MM.1S (cell line): ENCODE measurements at places on chromosomes 3 and 15.

- no peak for DNase-seq
- H3K27me3 ChIP-seq: no peaks in the 10 kb centered on the region
- H3K27ac ChIP-seq: no peak overlapping the region
- H3K4me3 ChIP-seq: no peak overlapping the region
- no peaks in the 10 kb centered on the region for H3K36me3 ChIP-seq
Measured at GRCh38 chr3:156577736-156578135, 22.8 kb upstream of the SSR3 start.

DNA sequence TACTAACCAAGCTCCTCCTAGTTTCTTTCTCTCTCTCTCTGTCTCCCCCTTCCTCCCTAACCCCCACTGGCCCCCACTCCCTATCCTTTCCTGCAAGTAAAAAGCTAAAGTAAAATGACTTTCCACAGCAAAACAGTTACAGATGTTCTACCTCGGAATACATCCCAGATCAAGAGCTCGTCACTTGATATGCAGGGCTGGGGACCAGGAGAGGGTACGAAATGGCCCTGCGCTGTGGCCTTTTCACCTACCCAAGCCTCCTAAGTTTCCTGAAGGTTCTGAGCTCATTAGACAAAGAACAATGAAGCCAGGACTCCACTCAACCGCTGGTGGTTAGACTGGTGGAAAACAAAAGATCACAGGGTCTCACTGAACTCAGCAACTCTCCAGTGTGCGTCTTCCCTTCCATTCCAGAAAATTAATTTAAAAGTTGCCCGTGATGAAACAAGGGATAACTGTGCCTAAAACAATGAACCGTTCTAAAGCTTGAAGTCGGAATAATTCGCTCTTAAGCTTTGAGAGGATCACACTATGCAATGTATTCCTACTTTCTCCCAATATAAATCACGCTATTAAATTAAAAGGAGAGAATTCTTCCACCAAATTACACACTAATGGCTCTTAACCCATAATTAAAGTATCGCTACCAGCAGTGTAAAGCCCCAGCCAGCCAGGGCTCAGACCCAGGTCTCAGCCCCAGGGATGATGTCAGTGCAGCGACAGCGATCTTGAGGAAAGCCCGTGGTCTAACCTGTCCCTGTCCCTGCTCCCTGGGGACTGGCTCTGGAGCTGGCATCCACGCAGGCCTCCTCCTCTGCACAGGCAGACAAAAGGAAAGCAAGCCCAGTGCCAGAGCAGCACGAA, 5.0 kb downstream of the VGLL4 start:
- no peaks in the 10 kb centered on the region for H3K27me3 ChIP-seq
- H3K36me3 ChIP-seq: no peaks in the 10 kb centered on the region
- no peak overlapping the region for H3K4me3 ChIP-seq
- no peak for DNase-seq

DNA sequence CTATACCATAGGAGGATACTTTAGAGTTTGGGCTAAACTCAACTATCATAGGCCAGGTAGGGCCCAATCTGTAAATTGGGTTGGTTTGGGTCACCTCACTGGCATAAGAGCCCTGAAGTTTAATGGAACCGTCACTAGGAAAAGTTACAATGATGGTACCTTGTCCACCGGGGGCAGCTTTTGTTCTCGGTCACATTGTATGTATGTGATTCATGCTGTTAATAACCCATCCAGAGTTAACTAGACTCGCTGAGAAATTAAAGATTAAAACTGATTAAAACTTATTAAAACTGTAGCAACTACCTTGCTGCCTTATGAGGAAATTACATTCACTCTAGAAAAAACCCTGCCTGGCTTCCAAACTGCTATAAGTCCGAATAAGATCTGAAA, 145.0 kb upstream of the TMCO5A start:
- no peak overlapping the region for H3K4me3 ChIP-seq
- DNase-seq: no peak
- no peaks in the 10 kb centered on the region for H3K36me3 ChIP-seq
- H3K4me1 ChIP-seq: no peaks in the 10 kb centered on the region
- no peak overlapping the region for H3K27ac ChIP-seq

GRCh38 chr3:55455915-55456314, 31.2 kb downstream of the WNT5A start:
- no peaks in the 10 kb centered on the region for H3K36me3 ChIP-seq
- H3K4me1 ChIP-seq: peaks cover 7% of the 10 kb centered on the region; the same call in 1 of the 2 replicates
- H3K27me3 ChIP-seq: no peaks in the 10 kb centered on the region
- no peak for DNase-seq
- no peak overlapping the region for H3K4me3 ChIP-seq

GRCh38 chr15:85745023-85745422, 49.7 kb downstream of the KLHL25 start:
- H3K27ac ChIP-seq: no peak overlapping the region
- H3K4me3 ChIP-seq: no peak overlapping the region
- H3K36me3 ChIP-seq: no peaks in the 10 kb centered on the region; the same call in 1 of the 2 replicates

GRCh38 chr3:196948442-196949284, 6.3 kb upstream of the NCBP2 start:
- DNase-seq: no peak
- H3K27ac ChIP-seq: no peak overlapping the region
- no peaks in the 10 kb centered on the region for H3K36me3 ChIP-seq
- no peak overlapping the region for H3K4me3 ChIP-seq
- no peaks in the 10 kb centered on the region for H3K27me3 ChIP-seq

- no peaks in the 10 kb centered on the region for H3K27me3 ChIP-seq
- H3K4me1 ChIP-seq: no peaks in the 10 kb centered on the region
- H3K36me3 ChIP-seq: no peaks in the 10 kb centered on the region
- no peak overlapping the region for H3K4me3 ChIP-seq
- no peak for DNase-seq
Measured at GRCh38 chr15:59484399-59484798, 46.4 kb downstream of the FAM81A start.

GRCh38 chr3:18337231-18337630, 87.9 kb downstream of the SATB1 start:
- H3K4me3 ChIP-seq: no peak overlapping the region
- no peaks in the 10 kb centered on the region for H3K36me3 ChIP-seq
- H3K4me1 ChIP-seq: no peaks in the 10 kb centered on the region
- DNase-seq: no peak
- H3K27me3 ChIP-seq: no peaks in the 10 kb centered on the region

DNA sequence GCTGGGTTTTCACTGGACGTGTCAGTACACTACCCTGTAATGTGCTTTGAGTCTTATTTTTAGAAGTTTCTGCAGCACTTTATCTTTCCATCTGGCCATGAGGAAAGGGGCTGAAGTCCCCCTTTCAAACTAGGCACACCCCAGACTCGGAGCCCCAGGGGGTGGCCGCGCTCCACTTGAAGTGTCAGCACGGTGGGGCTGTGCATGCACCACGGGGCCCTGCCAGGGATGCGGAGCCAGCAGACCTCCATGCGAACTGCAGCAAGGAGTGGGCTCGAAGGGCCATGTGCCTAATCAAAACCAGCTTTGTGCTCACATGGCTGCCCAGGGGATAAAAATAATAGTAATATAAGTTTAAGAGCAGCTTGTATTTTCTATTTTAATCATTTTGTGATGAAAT, 100.9 kb upstream of the HACD2 start:
- DNase-seq: no peak
- no peaks in the 10 kb centered on the region for H3K27me3 ChIP-seq
- H3K4me1 ChIP-seq: no peaks in the 10 kb centered on the region
- H3K36me3 ChIP-seq: no peaks in the 10 kb centered on the region
- H3K4me3 ChIP-seq: no peak overlapping the region
- no peak overlapping the region for H3K27ac ChIP-seq

DNA sequence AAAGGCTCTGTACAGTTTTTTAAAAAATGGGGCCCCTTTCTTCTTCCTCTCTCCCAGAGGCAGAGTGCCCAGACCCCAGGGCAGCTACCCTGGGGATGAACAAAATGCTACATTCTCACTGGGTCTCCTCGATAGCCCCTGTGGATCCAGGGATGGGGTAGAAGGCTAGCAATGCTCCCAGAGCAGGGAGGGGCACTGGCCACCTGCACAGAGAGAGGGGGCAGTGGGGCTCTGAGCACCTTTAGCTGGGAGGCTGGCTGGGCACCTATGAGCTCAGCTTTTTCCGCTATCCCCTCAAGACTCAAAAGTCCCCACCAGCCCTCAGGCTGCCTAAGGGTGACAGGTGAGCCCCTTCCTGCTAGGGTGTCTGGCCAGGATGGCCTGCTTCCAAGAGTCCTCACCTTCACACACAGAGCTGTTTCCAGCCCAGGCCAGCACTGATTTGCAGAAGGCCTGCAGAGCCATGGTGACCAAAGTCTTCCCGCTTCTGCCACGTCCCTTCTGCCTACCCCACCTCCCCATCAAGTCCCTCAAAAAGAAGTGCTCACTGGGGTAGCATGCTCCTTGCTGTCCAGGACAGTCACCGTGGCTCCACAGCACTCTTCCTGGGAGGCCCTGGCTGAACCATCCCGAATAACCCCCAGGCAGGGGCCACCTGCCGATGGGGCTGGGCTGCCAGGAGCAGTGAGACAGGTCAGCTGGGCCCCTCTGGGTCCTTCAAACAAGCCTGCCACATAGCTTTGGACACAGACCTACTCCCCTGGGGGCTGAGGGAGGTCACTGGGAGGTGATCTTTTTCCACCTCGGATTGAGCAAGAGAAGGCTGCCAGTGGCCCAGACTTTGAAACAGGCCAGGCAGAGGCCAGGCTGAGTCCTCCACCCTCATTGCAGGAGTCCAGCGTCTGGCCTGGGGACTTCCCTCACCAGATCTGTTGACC, 20.4 kb downstream of the BMF start:
- no peak for DNase-seq
- no peaks in the 10 kb centered on the region for H3K36me3 ChIP-seq
- H3K27ac ChIP-seq: no peak overlapping the region
- H3K4me3 ChIP-seq: no peak overlapping the region
- H3K4me1 ChIP-seq: no peaks in the 10 kb centered on the region

DNA sequence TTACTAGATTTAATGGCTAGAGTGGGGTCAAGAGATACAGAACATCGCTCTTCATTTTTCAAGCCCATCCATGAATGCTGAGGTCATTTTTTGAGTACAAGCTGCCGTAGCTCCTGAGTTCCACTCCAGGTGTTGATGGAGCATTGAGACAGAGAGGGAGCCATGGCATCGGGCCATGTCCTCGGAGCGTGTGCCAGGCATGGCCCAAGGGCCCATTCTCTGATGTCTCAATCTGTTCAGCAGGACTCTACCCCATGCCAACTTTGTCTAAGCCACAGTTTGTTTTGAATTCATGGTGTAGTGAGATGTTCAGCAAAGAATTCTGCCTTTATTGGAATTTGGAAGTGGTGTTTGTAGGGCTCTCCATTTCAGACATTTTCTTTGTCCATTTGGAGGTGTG, 110.5 kb upstream of the ADAMTS9 start:
- no peak for DNase-seq
- no peak overlapping the region for H3K27ac ChIP-seq
- no peaks in the 10 kb centered on the region for H3K36me3 ChIP-seq
- H3K27me3 ChIP-seq: no peaks in the 10 kb centered on the region

DNA sequence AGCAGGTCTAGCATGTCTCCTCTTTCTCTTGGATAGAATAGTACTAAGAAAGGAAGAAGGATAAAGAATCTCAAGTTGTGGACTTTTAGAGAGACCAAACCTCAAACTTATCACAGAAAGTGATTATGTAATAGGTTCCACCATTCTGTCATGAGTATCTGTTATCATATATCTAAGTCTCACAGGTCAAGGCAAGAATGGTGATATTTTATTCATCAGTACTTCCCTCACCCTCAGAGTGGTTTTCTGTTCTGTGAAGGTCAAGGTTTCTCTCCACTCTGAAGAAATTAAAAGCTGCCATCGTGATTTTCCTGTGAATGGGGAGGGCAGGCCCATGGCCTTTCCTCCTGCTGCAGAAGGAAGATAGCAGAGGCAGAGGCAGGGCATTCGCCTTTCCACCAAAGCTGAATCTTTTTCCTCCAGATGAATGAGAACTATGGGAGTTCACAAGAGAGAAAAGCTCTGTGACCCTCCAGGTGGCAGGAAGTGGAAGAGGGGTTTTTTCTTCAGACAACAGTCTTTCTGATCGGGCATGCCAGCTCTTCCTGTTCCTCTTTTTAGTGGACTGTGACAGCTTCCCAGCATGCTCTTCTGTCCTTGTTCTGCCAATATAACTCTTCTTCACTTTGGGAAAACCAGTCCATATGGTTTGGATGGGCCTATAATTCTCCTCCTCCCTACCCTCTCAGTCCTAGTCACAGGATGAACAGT, 37.1 kb upstream of the CCK start:
- H3K36me3 ChIP-seq: no peaks in the 10 kb centered on the region
- H3K4me1 ChIP-seq: no peaks in the 10 kb centered on the region
- no peak overlapping the region for H3K27ac ChIP-seq
- H3K4me3 ChIP-seq: no peak overlapping the region

DNA sequence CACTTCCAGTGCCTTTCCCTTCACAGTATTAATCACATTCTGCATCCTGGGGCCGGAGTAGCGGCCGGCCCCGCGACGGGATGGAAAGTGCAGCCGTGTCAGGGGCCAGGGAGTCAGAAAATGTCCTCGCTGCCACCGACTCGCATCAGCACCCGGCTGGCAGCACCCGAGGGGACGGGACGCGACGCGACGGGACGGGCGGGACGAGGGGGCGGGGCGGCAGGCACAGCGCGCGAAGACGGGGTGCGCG, 353 bp downstream of the ATG3 start:
- peak overlapping the region; percentile 98 for H3K4me3 ChIP-seq
- DNase-seq: no peak
- peaks cover 19% of the 10 kb centered on the region for H3K4me1 ChIP-seq
- H3K36me3 ChIP-seq: no peaks in the 10 kb centered on the region; the same call in 1 of the 2 replicates
- no peaks in the 10 kb centered on the region for H3K27me3 ChIP-seq

GRCh38 chr3:46710671-46711295, 6.9 kb downstream of the PRSS50 start:
- no peak for DNase-seq
- no peak overlapping the region for H3K27ac ChIP-seq
- no peak overlapping the region for H3K4me3 ChIP-seq
- H3K36me3 ChIP-seq: no peaks in the 10 kb centered on the region
- no peaks in the 10 kb centered on the region; the same call in 1 of the 2 replicates for H3K27me3 ChIP-seq
- H3K4me1 ChIP-seq: no peaks in the 10 kb centered on the region

DNA sequence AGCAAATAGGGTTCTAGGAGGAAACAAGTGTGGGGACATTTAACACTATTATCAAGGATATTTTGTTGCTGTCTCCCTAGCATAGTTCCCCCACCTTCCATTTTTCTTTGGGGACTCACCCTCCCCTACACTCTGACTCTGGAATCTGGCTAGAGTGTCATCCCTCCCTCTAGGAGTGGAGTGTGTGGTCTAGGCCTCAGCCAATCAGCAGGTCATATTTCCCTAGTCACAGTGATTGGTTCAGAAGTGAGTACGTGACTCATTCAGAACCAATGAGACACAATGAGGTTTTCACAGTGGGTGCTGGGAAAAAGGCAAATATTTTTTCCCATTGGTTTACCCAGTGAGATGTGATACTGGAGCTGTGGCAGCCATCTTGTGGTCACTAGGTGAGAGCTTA, 234.4 kb downstream of the SHQ1 start:
- H3K27me3 ChIP-seq: no peaks in the 10 kb centered on the region
- no peak overlapping the region for H3K4me3 ChIP-seq
- no peak overlapping the region for H3K27ac ChIP-seq
- DNase-seq: no peak

GRCh38 chr3:124419303-124419702, 310.9 kb upstream of the UMPS start:
- no peak overlapping the region for H3K27ac ChIP-seq
- no peaks in the 10 kb centered on the region for H3K36me3 ChIP-seq
- H3K4me1 ChIP-seq: no peaks in the 10 kb centered on the region
- H3K4me3 ChIP-seq: no peak overlapping the region
